Spinal cord (tissue), 10 donors: ENCODE measurements at places on chromosomes 11 and 22. TPM values are rescaled to one million over a fixed set of nuclear protein-coding genes. Genes with fewer than 3 reads are reported as not detected.

GRCh38 chr11:130606781-130607511 lies 158.5 kb downstream of the ADAMTS15 start:
- DNase-seq = no peak
- peaks cover 32% of the 10 kb centered on the region for H3K4me1 ChIP-seq
- H3K36me3 ChIP-seq = no peaks in the 10 kb centered on the region
- H3K27me3 ChIP-seq = no peaks in the 10 kb centered on the region

GRCh38 chr22:48694296-48694883 lies 1133.3 kb downstream of the BRD1 start:
- H3K27ac ChIP-seq = peak overlapping the region; percentile 75
- no peak for DNase-seq

DNA sequence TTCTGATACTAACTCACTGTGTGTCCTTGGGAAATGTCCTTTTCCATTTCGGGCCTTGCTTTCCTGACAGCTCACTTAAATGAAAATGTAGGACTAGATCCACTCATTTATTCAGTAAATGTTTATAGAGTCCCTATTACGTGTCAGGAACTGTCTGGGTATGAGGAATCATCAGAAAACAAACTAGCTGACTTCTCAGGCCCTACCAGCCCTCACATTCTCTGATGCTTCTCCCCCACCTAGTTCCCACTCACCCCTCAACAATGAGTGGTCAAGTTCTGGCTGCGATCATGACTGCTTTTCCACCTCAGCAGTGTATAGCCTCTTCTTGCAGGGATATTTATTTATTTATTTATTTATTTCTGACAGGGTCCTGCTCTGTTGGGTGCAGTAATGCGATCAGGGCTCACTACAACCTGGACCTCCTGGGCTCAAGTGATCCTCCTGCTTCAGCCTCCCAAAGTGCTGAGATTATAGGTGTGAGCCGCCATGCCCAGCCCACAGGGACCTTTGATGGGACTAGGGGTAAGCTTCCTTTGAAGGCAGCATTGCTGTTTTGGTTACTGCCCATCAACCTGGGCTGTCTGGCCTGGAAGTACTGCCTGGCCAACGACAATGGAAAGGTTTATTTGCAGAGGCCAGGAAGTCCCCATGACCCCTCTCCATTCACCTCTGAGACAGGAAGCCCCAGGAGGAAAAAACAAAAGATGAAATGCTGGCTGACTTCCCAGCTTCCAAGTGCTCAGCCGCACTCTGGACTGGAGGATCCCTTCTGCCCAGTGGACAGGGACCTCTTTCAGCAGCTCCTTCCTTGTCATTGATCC lies 33.1 kb upstream of the POLD3 start:
- no peaks in the 10 kb centered on the region for H3K27me3 ChIP-seq
- H3K4me3 ChIP-seq = no peak overlapping the region
- DNase-seq = peak; percentile 7
- no peaks in the 10 kb centered on the region for H3K36me3 ChIP-seq
- no peaks in the 10 kb centered on the region for H3K4me1 ChIP-seq

DNA sequence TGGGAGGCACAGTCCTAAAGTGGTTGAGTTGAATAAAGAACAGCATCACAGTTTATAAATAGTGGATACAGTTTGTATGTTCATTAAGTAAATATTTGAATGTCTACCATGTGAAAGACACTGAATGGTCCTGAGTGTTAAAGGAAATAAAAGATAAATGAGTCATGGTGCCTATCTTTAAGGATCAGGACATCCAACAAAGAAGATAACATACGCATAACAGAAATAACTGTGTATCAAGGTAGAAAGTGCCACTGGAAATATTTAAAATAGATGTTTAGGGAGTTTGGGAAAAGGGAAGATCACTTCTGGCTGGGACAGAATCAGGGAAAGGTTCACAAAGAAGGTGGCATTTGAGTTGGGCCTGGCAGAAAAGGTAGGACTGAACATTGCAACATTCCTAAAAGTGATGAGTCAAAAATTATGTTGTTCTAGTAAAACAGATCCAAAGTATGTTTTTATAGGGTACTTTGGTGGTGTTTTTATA lies 41.5 kb downstream of the CSTPP1 start:
- no peak overlapping the region for H3K4me3 ChIP-seq
- peaks cover 4% of the 10 kb centered on the region for H3K4me1 ChIP-seq
- no peak for DNase-seq

DNA sequence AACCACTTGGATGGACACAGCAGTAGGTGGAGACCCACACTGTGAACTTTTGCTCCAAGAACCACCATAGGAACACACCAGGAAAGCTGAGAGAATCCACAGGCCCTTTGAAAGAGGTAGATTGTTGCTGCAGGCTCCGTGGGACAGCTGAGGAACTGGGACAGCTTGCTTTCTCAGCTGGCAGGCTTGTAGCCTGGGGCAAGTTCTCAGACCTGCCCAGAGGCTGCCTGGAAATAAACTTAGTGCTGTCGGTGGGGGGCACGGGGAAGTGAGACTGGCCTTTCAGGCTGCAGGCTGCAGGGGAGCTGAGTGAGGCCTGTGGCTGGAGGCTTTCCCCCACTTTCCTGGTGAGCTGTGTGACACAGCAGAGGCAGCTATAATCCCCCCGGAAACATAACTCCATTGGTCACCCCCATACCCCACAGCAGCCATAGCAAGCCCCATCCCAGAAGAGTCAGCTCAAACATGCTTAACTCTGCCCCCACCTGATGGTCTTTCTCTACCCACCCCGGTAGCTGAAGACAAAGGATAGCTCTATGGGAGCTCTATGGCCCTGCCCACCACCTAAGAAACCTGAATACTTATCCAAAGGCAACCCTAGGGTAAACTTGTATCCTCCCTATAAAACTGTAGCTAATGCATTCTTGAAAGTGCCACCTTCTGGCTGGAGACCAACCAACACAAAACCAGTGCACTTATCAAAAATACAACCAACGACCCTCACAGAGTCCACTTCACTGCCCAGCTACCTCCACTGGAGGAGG lies 21.4 kb upstream of the ACRV1 start:
- no peak overlapping the region for H3K4me3 ChIP-seq
- H3K4me1 ChIP-seq = no peaks in the 10 kb centered on the region
- H3K27me3 ChIP-seq = no peaks in the 10 kb centered on the region
- no peaks in the 10 kb centered on the region for H3K36me3 ChIP-seq
- DNase-seq = no peak

- DNase-seq = no peak
- peaks cover 15% of the 10 kb centered on the region for H3K36me3 ChIP-seq
- H3K4me3 ChIP-seq = peak overlapping the region; percentile 98
- peak overlapping the region; percentile 70 for H3K27ac ChIP-seq
Measured at GRCh38 chr11:113773092-113773415, 438 bp downstream of the ZW10 start.

- H3K36me3 ChIP-seq = no peaks in the 10 kb centered on the region
Measured at GRCh38 chr11:70111269-70112016, 33.3 kb downstream of the ANO1 start.

DNA sequence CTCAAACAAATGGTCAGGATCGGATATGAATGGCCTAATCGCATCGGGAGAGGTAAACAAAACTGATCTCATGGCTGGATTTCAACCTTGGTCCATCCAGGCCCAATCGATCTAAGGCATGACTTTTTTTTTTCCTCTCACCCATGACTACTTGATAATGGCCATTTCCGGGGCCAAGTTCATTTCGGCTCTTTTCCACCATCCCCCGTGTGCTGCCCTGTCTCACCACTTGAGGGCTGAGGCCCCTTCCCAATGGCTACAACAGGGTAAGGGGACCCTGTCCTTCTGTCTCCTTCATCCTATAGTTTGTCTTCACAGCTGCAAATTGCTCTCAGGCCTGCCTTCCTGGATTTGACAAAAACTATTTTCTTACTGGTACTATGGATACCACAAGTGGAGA lies 26.7 kb downstream of the GRAP2 start:
- H3K27me3 ChIP-seq = no peaks in the 10 kb centered on the region
- no peaks in the 10 kb centered on the region for H3K36me3 ChIP-seq
- peaks cover 6% of the 10 kb centered on the region for H3K4me1 ChIP-seq
- no peak overlapping the region for H3K4me3 ChIP-seq
- no peak overlapping the region for H3K27ac ChIP-seq

- no peaks in the 10 kb centered on the region for H3K36me3 ChIP-seq
- H3K27ac ChIP-seq = no peak overlapping the region
- H3K4me3 ChIP-seq = no peak overlapping the region
- no peak for DNase-seq
Measured at GRCh38 chr11:20351751-20352262, 11.7 kb upstream of the HTATIP2 start.

Gene TRIM29
- polyA plus RNA-seq = 1.9 TPM

Gene ZP1
- polyA plus RNA-seq = 0.72 TPM

Gene TEX54
- 0.57 TPM for polyA plus RNA-seq

Gene CDC42BPG
- 1.5 TPM for polyA plus RNA-seq
